ENCODE measurements at places on chromosomes 12 and 14.

DNA sequence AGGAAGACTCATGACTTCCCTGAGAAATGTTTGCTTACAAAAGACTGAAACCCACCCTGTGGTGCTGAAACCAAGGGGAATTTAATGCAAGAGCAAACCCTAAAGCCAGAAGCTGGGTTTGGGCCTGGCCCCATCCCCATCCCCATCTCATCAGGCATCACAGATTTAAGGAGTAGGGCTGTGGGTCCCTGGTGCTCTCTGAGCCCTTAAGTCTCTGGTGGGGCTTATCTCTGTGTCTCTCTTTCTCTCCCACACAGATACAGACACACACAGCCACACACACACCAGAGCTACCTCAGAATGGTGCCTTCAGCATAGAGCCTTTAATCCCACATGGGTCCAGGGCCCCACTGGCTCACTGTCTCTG is 237.1 kb downstream of the SLC41A2 start:
- DNase-seq = no peak

- DNase-seq = no peak
Measured at GRCh38 chr12:13376610-13377373, 180.3 kb downstream of the EMP1 start.

DNA sequence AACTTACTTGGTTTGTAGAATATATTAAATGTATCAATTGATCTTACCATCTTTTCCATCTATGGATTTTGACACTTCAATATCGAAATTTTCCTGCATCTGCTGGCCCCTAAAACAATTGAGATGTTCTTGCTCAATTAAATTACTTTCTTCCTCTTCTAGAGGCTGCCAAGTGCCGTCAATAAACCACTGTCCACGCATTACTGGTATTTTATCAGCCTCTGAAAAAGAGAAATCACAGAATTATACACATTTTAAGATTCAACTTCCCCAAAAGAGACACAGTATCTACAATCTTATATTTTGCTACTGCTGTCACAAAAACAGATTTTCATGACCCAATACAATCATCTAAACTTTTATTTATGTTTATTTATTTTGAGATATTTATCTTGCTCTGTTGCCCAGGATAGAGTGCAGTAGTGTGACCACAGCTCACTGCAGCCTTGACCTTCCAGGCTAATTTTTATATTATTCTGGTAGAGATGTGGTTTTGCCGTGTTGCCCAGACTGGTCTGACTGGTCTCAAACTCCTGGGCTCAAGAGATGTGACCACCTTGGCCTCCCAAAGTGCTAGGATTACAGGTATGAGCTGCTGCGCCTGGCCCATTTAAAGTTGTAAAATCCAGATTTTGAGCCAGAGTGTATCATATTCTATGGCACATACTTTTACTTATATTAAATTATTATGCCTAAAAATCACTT is 49.3 kb downstream of the DDHD1 start:
- DNase-seq = no peak

DNA sequence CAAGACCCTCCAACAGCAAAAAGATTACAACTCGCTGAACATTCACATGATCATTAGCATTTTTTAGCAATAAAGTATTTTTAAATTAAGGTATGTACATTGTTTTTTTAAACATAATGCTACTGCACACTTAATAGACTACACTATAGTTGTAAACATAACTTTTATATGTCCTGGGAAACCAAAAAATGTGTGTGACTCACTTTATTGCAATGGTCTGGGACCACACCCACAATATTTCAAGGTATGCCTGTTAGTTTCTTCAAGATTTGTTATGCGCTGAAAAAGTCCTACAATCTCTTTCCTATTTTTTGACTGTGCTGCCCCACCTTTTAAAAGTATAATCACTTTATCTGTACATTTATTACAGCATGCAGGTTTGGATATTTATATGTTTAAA is 30.4 kb upstream of the PCNX4 start:
- no peak for DNase-seq

DNA sequence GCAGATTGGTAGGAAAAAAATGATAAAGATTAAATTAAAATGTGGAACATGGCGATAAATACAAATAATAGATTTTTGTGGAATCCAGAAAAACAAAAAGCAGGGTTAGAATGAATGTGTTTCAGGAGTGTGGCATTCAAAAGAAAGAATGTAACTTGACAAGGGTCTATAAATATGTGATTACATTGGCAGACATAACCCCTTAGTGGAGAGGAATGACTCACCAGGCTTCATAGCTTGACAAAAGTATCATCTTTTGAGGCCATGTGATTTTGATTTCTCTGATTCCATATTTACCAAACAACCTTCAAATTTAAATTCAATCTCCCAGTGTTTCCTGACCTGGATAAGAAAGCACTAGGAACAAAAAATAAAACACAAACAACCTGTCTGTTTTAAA is 24.4 kb upstream of the MGST1 start:
- DNase-seq = no peak

- no peak for DNase-seq
Measured at GRCh38 chr12:65619018-65619417, 205.3 kb upstream of the HMGA2 start.

- no peak for DNase-seq
Measured at GRCh38 chr12:50482571-50482970, 22.2 kb upstream of the DIP2B start.

GRCh38 chr12:132026796-132027500 is 77.2 kb downstream of the EP400 start:
- DNase-seq = no peak

DNA sequence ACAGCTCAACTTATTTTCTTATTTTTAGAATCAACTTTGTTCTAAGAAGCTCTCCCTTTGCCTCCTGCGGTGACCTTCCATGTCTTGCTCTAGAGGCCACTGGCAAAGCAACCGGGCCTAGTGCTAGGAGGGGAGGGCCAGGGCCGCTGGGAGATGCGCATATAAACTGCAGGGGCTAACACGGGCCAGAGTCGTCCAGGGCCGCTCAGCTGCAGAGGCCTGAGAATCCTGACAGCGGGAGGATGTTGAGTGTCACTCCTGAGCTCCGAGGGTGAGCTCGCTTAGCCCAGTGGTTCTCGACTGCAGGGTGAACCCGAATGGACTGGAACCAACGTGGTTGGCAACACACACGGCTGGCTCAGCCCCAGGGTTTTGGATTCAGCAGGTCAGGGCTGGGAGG is 6.5 kb upstream of the PIWIL1 start:
- DNase-seq = no peak

DNA sequence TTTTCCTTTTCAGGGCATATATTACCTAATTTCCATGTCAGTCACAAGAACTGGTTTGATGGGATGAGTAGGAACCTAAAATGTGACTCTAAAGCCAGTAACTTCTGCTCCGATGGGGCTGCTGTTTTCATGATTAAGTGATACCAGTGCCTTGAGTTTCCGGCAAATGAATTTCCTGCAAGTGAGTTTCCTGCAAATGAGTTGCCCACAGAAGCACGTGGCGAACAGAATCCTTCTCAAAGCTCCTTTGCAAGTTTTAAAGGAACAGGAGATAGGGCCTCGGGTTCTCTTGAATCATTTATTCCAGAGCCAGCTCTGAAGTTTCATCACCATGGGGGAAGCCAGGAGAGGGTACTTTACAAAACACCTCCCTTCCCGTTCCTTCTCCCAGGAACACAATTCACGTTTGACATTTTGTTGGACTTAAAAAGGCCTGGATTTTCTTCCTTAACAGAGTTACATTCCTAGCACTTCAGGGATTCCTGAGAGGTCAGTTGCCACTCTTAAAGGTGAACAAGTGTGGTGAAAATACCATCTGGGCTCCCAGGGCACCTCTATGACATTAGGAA is 2.2 kb upstream of the PPTC7 start:
- DNase-seq = no peak

GRCh38 chr14:81991998-81992397 is 458.3 kb upstream of the SEL1L start:
- no peak for DNase-seq

DNA sequence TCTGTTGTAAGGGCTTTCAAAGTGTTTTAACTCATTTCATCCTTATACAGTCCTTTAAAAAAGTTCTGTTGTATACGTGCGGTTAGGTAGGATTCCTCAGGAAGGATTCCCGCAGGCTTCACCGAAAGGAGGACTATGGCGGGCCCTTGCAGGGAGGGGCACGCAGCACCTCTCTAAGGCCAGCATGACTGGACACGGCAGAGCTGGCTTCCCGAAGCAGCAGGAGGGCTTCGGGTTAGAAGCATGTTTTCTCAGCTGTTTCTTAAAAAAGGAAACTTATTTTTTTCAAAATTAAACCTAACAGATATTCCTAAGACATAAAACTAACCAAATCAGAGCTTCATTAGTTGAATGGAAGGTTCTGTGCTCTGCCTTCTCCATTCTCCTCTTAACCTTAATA is 21.3 kb downstream of the IQSEC3 start:
- no peak for DNase-seq

DNA sequence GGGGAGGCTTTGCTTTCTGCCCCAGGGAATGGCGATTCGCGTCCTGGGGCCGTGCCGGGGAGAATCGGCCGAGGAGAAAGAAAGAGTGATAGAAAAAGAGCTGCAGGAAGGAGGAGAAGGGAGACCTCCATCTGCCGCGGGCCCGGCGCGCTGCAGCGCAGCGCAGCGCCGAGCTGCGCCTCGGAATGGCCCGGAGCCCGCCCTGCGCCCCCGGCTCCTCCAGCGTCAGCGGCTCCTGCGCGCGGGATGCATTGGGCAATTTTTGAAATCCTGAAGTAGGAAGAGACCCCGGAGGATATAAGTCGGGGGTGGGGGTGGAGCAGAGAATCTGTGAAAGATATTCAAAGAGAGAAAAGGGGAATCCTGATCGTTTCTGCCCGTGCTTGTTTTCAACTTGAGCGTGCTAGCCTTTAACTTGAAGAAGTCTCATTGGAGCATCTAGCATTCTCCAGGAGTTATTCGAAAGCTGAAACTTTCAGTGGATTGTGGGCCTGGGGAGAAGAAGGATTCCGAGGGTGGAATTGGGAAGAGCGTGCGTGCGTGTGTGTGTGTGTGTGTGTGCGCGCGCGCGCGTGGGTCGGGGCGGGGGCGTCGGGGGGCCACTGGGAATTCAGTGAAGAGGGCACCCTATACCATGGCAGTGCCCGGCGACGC is 441 bp downstream of the PDE3A start:
- DNase-seq = no peak

DNA sequence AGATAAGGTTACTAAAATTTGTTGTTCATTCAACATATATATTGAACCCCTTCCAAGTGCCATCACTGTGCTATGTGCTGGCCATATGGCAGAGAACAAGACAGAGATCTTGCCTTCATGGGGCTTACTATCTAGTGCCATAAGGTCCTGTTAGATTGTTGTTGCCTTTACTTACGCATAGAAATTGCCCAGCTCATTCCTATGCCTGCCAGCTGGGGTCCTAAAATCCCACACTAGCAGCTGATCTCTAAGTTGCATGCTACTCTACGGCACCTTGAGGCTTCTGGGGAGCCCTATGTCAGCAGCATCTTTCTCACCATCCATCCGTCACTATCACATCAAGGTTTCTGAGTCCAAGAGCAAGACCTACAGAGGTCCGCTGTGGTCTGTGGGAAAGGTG is 1.4 kb upstream of the KCNK10 start:
- DNase-seq = no peak

Measured in LNCaP clone FGC (cell line).